ENCODE measurements at places on chromosomes 16 and 17.

DNA sequence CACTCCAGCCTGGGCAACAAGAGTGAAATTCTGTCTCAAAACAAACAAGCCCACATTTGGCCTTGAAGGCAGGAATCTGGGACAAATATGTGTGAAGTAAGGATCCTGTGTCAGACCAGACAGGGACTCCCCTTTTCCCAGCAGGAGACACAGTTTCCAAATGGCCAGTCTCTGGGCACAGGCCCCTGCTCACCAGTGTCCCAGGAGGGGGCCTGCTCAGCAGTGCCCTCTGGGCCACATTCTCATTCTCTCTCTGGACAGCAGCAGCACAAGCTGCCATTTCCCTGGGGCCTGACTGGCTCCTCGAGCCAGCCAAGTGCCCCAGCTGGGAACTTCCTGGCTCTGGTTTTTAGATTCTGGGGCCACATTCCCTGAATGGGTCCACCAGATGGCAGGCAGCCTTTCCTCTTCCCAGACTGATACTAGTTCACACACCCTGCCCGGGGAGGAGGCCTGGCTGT lies 11.7 kb upstream of the MNT start:
- DNase-seq, result no peak

GRCh38 chr17:18163547-18163946 lies 20.1 kb upstream of the ALKBH5 start:
- no peak for DNase-seq

DNA sequence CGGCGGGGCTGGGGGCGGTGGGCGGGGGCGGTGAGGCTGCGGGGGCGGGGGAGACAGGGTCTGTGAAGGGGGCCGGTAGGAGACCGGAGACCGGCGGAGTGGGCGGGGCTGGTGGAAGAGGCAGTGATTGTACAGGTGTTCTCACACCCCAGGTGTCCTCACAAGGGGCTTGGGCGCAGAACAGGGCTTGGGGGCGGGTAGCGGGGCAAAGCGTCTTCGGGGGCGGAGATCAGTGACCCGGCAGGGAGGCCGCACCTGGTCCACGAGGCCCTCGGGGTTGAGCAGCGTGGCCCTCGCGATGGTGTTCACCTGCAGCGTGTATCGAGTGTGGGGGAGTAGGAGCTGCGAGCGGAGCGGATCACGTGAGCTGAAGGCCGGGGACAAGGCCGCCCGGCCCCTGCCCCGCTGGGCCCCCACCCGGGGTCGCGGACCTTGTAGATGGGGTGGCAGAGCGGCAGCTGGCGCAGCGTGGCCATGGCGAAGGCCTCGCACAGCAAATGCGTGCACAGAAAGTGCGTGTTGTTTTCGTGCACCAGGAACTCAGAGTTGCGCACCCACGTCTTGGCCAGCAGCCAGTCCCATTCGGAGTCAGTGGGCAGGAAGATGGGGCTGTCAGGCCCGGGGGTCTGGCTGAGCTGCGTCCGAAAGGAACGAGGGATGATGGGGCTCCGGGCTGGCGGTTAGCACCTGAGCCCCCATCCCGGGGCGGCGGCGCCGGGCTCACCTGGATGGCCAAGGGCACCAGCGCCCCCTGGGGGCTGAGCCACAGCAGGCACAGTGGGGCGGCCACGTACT lies 8.5 kb downstream of the ALOXE3 start:
- no peak for DNase-seq

DNA sequence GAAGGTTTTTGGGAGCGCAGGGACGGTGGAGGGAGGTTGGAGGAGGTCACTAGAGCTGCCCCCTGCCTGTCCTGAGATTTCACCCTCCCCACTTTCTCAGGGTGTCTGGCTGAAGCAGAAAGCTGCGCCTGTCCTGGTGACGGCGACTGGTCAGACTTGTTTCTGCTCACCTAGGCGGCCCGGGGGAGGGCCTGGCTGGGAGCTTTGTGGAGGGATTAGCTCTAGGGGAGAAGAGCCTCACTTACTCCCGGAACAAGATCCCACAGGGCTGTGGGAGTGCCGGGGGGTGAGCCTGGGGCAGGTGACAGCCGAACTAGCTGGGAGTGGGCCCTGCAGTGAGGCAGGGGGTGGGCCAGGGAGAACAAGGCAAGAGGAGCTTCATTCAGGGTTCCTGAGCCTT lies 11.5 kb downstream of the NHERF1 start:
- no peak for DNase-seq

DNA sequence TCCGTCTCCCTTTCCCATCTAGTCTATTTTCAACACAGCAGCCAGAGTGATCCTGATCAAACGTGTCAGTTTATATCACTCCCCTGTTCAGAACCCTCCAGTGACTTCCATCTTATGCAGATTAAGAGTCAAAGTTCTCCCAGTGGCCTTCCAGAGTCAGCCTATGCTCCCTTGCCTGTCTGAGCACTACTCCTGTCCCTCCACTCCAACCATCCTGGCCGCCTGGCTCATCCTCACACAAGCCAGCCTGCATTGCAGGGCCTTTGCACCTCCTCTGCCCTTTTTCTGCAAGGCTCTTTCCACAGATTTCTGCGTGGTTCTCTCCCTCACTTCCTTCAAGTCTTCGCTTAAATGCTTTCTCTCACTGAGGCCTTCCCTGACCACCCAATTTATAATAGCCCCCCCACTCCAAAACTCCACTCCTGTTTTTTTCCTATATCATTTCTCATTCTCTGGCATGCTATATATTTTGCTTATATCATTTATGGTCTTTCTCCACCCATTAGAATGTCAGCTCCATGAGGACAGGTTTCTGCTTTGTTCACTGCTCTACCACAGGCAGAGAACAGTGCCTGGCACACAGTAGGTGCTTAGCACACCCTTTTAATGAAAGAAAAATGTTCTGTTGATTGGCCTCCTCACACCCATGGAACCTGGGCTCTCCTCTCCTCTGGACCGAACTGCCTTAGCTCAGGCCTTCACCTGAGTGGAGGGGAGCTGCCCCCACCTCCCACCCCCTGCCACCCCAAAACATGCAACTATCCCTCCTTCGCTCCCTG lies 9.3 kb downstream of the SAMD14 start:
- DNase-seq, result no peak

All from glomerular endothelial cell (primary cell).